Thoracic aorta (tissue), 2 donors: ENCODE measurements at places on chromosomes 5 and 9. TPM values are rescaled to one million over a fixed set of nuclear protein-coding genes. Genes with fewer than 3 reads are reported as not detected.

PCDHA1 gene
- not detected for total RNA-seq

NME5 gene
- 3.8 TPM for total RNA-seq

COMMD10 gene
- total RNA-seq = 12.6 TPM

ZNF454 gene
- 2.2 TPM for total RNA-seq

SLC35A4 gene
- 21.7 TPM for total RNA-seq

TUSC1 gene
- total RNA-seq = 42.1 TPM

GARIN3 gene
- not detected for total RNA-seq

ANKS6 gene
- total RNA-seq = 35.1 TPM

HRH2 gene
- total RNA-seq = 8.8 TPM

GABRA6 gene
- total RNA-seq = not detected

COL27A1 gene
- 18.5 TPM for total RNA-seq

GRIN1 gene
- not detected for total RNA-seq

DNAH5 gene
- total RNA-seq = 0.14 TPM

FGD3 gene
- 9.9 TPM for total RNA-seq

SHC3 gene
- 1.5 TPM for total RNA-seq

HTR4 gene
- total RNA-seq = 7.8 TPM
